Activated CD4-positive, alpha-beta T cell treated with anti-CD3 and anti-CD28 coated beads, Interleukin-2, Interleukin-6, amounts not matched to agents 100 ng/mL and 50 ng/mL, durations not matched to agents 16 hours and 8 hours (primary cell): ENCODE measurements at places on chromosomes 13 and 19.
A peak's percentile ranks its signal among the peaks of the same experiment; 100 is the strongest.

GRCh38 chr19:40143612-40144011, 47.6 kb upstream of the MAP3K10 start:
- DNase-seq, result peak; percentile 61

DNA sequence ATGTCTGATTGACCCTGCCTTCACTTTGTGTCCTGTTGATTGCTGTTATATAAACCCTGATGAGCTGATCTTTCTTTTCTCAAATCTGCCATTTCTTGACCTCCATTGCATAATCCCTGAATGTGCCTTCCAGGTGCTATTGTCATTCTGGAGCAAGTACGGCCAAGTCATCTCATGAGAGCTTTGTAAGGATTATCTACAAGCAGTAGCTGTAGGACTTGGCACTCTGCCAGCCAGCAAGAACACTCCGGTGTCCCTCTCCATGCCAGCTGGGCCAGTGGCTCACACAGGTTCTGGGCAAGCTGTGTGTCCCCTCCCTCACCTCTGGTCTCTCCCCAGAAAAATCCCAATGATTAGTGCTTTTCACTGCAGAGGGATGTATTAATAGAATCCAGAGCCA, 348.1 kb downstream of the FOXO1 start:
- no peak for DNase-seq

DNA sequence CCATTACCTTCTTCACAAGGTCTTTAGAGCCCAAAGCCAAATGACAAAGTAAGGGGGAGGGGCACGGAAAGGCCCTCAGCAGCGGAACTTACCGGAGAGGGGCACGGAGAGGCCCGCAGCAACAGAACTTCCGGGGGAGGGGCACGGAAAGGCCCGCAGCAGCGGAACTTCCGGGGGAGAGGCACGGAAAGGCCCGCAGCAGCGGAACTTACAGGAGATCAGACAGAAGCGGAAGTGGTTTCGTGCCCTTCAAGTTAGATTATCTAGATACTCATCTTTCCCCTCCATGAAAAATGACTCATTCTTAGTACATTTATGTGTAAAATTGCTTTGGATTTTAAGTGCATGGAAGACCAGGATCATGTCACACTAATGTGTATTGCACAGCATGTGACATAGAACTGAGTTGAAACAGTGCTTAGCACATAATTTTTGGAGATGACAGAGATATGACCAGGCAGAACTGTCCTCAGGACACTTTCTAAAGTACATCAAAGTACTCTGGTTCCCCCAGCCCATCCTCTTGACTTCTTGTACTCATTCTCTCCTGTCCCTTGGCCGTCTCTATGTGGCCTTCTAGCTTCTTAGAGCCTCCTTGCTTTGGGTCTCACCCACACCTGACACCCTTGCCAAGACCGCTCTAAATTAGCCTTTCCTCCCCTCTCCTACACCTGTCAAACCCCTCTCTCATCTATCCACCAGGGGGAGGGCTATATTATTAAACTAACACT, 25.7 kb upstream of the TPTE2 start:
- peak; percentile 89 for DNase-seq

- DNase-seq, result peak; percentile 7
Measured at GRCh38 chr13:110272227-110272626, 34.7 kb downstream of the COL4A1 start.

- DNase-seq, result no peak
Measured at GRCh38 chr19:51146751-51147150, 4.7 kb downstream of the SIGLEC7 start.

- DNase-seq, result no peak
Measured at GRCh38 chr13:106034201-106034600, 501.3 kb downstream of the EFNB2 start.

DNA sequence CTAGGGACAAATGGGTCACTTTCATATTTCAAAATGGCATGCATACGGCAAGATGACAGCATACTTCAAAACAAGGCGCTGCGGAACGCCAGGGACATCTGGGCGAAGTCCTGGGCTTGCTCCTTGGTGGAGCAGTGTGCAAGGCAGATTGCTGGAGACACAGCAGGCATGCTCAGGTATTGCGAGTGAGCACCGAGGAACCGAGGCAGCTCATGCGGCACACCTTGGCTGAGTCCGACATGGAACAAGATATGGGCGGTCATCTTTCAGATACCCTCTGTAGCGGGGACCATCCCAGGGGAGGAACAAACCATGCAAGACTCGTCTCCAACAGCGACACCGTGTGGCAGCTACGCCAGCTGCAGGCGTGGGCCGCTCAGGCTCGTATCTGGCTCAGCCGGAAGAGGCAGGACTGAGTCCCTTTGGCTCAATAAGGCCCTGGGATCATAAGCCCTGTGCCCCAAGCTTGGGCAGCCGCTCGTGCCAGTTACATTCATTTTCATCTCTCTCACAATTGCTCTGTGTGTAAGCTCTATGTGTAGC, 112.4 kb downstream of the NUFIP1 start:
- DNase-seq, result no peak

- DNase-seq, result no peak
Measured at GRCh38 chr13:102697929-102698648, 3.2 kb upstream of the METTL21C start.

DNA sequence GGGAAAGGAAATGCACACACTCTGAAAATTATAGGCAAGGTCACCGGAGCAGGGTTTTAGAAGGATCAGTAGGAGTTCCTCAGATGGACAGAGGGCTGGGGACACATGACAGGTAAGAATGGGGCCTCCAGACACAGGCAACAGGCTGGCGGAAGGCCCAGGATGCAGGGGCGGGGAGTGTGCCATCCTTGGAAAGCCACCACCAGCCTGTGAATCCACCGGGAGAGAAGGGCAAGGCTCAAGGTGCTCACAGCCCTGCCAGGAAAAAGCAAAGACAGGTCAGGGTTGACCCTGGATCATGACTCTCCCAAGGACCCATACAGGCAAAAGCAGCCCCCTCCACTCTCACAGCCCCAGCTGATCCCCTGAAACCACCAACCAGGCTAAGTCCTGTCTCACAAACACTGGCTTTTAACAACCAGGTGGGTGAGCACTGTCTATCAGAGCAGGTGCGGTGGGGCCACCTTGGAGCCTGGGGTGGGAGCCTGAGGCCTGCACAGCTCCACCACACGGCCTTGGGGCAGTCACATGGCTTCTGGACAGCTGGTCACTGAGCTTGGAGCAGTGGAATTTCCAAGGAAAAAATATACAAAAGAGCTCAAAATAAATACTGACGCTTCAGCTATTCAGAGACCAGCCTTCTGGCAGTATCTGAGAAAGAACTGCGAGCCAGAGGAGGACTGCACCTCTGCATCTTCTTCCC, 35.2 kb upstream of the ISYNA1 start:
- DNase-seq, result no peak

GRCh38 chr19:40862785-40863184, 12.5 kb upstream of the CYP2A6 start:
- DNase-seq, result no peak

GRCh38 chr13:43359536-43359935, 336.1 kb downstream of the DNAJC15 start:
- DNase-seq, result no peak

- no peak for DNase-seq
Measured at GRCh38 chr13:42735010-42735409, 46.4 kb upstream of the FAM216B start.

GRCh38 chr13:40080676-40081075, 425.2 kb downstream of the COG6 start:
- no peak for DNase-seq

- no peak for DNase-seq
Measured at GRCh38 chr13:49629196-49629938, 1.1 kb downstream of the ARL11 start.

GRCh38 chr13:114106991-114107685, 25.3 kb downstream of the RASA3 start:
- DNase-seq, result no peak
